ENCODE measurements at places on chromosomes 3 and 15.

DNA sequence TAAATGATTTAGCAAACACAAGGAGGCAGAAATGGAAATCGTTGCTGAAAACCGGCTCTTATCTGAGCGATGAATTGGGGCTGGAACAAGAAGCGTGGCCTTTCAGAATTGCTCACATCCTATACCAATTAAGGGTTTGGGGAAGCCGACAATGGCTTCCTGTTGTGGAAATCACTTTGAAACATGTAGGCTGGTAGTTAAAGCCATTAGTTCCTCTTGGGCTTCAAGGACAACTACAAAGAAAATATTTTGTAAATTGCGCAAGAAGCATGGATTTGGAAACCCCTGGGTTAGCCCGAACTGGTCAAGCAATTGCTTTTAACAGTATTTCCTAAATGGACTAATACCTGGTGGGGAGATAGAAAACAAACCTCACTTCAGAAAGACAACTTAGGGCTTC lies 182.4 kb downstream of the ADAMTS9 start:
- DNase-seq: no peak

DNA sequence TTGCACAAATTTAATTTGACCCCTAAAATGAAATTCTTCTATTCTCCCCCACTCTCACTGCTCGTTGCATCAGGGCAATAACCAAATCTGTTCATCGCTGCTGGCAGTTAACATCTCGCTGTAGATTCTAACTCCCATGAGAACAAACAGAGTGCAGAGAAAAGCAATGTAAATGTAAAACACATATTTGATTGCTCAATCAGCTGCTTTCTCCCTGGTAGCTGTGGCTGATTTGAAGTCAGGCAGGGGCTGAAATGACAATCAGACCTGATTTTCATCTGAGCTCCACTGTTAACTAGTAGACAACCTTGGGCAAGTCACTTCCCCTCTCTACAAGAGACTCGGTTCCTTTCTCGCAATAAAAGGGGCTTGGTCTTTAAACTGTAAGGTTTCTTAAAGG lies 119.8 kb upstream of the CPNE4 start:
- DNase-seq: no peak

- DNase-seq: peak; percentile 23
Observed at GRCh38 chr3:69161587-69162307, 39.4 kb upstream of the LMOD3 start.

DNA sequence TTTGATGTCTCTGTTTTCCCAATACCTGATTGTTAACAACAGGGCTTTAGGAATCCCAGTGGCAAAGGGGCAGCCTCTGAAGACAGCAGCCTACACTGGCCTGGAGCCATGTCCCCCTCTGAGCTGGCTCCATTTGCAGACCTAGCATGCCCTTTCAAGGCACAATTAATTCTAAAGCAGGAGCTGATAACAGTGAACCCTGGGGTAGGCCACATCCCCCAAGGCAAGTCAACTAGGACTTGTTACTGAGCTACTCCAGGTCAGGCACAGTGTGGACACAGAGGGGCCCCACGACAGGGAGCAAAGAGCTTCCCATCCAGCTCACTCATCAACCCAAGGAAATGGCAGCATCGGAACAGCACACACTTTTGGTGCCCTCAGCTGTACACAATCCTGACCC lies 51.9 kb downstream of the SPSB4 start:
- no peak for DNase-seq

- no peak for DNase-seq
Observed at GRCh38 chr3:6526861-6527260, 334.1 kb upstream of the GRM7 start.

- no peak for DNase-seq
Observed at GRCh38 chr3:152243301-152243711, 25.4 kb upstream of the MBNL1 start.
